Activated CD8-positive, alpha-beta memory T cell treated with anti-CD3 and anti-CD28 coated beads, Interleukin-2, amount 50 U/mL, for 48 hours (primary cell): ENCODE measurements at places on chromosomes 6 and 20.

- no peak for DNase-seq
These were observed 149.4 kb upstream of the MLIP start for GRCh38 chr6:53961679-53962370.

DNA sequence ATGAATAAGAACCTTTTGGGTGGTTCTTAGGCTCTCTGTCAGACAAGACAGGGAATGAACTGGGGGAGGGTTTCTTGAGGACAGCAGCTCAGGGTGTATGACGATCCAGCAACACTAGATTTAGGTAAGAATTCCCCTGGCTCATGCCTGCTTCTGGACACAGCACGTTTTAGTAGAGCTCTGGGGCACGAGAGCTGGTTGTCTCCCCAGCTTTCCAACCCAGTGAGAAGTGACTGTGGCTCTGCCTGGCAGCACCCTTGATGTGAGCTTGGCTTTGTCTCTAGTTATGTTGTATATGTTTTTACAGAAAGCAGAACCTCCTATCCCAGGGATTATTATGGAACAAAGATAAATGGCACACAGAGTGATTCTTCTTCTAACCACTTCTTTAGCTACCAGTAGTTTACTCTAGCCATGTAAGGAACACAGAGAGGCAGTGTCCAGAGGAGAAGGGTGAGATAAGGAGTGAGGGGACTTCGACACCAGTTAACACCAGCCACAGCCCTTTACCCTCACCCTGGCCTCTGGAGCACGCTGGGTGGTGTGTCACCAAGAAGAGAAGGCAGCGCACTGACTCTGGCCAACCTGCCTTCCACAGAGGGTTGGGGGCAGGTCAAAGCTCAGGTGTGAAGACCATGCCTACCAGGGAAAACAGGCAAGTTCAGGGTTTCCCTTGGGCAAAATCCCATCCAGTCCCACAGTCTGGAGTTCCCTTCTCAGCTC lies 3.9 kb downstream of the APOBEC2 start:
- no peak for DNase-seq

DNA sequence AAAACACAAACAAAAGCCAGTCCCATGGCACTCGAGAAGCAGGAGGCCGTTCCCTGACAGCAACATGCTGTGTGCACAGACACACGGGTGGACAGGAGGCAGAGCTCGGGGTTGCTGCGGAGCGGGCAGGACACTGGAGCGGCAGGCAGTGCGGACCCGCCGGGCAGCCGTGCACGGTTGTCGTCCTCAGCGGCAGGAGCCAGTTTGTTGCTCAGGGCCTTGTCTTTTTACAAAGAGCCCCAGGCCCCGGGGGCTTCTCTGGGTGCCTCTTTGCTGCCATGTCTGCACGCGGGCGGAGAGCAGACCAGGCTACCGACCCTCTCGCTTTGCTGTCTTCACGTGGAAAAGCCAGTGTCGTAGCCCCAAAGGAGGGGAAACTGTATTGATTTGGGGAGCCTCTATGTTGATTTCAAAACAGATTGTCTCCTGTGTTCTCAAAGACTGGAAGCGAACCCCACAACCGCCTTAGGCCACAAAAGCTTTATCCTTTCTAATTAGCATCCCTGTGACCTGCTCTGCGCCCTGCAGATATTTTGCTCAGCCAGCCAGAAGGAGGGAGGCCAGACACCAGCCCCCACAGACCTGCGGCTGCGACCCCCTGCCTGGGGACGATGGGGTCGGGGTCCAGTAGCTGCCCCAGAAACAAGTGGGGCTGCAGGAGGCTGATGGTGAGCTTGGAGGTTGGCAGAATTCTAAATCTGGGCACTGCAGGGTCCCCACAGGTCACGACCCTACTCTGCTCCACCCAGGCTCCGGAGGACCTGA lies 50.2 kb downstream of the ERMARD start:
- no peak for DNase-seq

- no peak for DNase-seq
These were observed 238.1 kb upstream of the IRAK1BP1 start for GRCh38 chr6:78629154-78629721.

DNA sequence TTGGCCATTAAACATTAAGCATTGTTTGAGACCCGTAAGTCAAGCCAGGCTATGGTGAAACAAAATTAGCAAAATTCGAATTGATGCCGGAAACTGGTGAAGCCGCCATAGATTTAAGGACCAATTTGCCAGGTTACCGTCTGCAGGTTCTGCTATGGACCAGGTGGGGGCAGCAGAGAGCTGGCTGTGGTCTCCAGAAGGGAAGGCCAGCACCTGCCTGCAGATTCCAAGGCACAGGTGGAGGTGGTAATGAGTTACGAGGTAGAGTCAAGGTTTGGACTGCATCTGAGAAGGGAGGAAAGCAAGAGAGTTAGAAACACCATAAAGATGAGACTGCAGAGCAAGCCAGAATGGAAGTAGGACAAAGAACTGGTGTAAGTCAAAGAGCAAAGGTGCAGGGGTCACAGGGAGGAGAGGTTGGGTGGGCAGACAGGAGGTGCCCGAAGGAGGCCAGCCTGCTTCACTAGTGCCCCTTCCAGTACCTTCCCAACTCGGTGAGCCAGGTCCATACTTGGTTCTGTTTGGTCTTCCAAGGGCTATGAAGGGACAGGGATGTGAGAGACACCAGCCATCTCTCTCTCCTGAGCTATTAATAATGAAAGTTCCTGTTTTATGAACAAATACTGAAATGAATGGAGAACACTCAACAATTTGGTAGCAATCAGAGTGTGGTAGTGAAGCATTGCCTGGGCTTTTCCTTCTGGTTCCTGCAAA lies 131.6 kb upstream of the ESR1 start:
- DNase-seq: peak; percentile 73

- no peak for DNase-seq
These were observed 285.3 kb upstream of the MANEA start for GRCh38 chr6:95292011-95292410.

GRCh38 chr6:4360920-4361319 lies 225.5 kb upstream of the ECI2 start:
- no peak for DNase-seq

GRCh38 chr6:100808638-100809275 lies 72.4 kb downstream of the ASCC3 start:
- no peak for DNase-seq

- no peak for DNase-seq
These were observed 12.4 kb upstream of the KCNQ2 start for GRCh38 chr20:63484651-63485403.

DNA sequence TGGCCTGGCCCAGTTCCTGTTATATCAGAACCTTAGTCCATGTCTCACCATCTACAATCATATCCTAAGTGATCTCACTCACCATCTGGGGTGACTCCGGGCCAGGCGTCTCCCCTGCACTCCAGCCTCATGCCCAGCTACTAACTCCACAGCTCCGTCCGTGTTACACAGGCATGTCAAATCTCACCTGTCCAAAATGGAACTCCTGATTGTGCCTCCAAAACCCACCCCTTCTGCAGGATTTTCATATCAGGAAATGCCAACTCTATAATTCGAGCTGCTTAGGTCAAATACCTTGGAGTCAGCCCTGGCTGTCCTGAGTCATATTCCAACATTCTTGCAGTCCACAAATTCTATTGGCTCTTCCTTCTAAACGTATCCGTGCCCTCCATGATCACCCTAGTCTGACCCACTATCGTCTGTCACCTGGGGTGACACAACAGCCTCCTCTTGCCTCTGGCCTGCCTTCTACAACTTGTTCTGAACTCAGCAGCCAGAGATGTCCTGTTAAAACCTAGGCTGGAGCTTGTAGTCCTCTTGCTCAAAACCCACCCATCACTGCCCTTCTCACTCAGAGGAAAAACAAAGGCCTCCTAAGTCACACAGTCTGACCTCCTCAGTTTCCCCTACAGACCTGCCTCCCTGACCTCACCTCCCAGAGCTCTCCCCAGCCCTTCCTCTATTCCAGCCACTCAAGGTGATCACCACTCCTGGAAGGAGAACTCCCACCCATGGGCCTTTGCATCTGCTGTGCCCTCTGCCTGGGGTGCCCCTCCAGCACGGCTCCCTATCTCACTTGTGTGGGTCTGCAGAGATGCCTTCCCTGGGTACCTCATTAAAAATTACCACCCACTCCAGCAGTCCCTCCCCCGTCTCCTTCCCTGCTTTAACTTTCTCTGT lies 85.3 kb upstream of the SIRPA start:
- no peak for DNase-seq

DNA sequence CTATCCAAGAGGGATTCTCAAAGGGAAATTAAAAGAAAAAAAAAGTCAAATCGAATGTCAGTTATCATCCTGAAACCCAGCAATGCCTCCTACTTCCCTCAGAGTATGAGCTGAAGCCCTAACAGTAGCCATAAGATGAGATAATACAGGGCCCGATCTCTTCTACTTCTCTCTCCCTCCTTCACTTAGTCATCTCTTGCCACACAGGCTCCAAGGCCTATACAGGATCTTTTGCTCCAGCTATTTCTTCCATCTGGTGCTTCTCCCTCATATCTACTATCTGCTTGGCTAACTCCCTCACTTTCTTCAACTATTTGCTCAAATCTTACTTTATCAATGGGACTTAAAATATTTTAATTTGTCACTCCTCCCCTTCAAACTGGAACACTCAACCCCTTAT lies 215.3 kb downstream of the RNGTT start:
- DNase-seq: no peak

- no peak for DNase-seq
These were observed 27.1 kb downstream of the BCAS4 start for GRCh38 chr20:50821994-50822393.

GRCh38 chr20:9467995-9468394 lies 46.4 kb upstream of the LAMP5 start:
- no peak for DNase-seq

DNA sequence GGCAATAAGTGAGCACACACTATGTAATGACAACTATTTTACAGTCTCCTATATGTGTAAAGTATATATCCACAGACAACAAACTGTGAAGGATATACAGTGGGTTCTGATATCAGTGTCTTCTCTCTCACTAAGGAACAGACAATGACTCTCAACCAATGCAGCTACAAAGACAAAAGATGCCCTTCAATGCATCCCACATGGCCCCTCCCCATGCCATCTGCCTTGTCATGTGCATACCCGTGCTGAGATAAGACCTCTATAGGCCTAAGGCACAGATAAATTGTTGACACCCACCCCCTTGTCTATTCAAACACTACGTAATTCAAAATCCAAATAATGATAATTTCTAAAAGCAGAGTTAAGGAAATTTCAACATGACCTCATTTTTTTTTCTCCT lies 1123.5 kb upstream of the MAP3K7 start:
- DNase-seq: no peak

DNA sequence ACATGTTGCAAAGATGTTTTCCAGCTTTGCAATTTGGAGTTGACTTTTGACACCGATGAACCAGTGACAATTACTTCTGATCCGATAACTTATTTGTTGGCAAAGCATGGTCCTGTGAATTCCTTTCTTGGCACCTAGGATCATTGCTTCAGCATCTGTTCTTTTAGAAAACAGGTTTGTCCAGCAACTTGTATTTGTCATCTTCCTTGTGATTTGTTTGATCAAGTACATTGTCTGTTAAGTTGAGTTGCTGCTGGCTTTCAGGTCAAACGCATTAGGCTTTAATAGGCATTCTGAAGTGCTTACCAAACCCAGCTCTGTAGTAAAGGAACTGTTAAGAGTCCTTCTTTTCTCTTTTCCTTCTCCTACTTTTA lies 192.4 kb upstream of the ZNF217 start:
- DNase-seq: no peak

DNA sequence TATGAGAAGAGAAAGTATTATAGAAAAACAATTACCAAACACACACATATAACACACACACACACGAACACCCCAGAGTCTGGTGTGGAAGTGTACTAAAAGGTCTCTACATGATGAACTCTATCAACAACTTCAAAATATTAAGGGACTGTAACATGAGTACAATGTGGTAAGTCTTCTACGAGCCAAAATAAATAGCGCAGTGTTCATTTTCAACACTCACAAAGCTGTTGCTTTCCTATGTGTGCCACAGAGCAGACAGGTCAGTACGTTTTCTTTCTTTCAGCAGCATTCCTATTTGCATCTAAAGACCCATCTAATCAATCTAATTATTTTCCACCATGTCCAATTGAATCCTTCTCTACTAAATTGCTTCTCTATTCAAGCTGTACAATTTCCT lies 12.1 kb upstream of the CNKSR3 start:
- no peak for DNase-seq
